Dermis lymphatic vessel endothelial cell (primary cell): ENCODE measurements at places on chromosomes 7 and 10. TPM values are rescaled to one million over a fixed set of nuclear protein-coding genes. Genes with fewer than 3 reads are reported as not detected.

The STRA8 gene
- not detected in 2 replicates for total RNA-seq

The KLF14 gene
- total RNA-seq = not detected in 2 replicates

The PRKAR2B gene
- 12.6 and 16.0 TPM in 2 replicates for total RNA-seq

The CARD11 gene
- 0.43 and 2.1 TPM in 2 replicates for total RNA-seq

The ASB10 gene
- total RNA-seq = not detected in 2 replicates

The CALHM1 gene
- not detected in 2 replicates for total RNA-seq
